Activated effector memory CD4-positive, alpha-beta T cell treated with Interleukin-2 at 50 U/mL for 16 hours (primary cell): ENCODE measurements at places on chromosomes 1 and 21.

GRCh38 chr1:225766967-225767633 lies 10.5 kb upstream of the SRP9 start:
- DNase-seq = no peak

GRCh38 chr1:50421768-50422674 lies 1.2 kb downstream of the DMRTA2 start:
- DNase-seq = no peak

DNA sequence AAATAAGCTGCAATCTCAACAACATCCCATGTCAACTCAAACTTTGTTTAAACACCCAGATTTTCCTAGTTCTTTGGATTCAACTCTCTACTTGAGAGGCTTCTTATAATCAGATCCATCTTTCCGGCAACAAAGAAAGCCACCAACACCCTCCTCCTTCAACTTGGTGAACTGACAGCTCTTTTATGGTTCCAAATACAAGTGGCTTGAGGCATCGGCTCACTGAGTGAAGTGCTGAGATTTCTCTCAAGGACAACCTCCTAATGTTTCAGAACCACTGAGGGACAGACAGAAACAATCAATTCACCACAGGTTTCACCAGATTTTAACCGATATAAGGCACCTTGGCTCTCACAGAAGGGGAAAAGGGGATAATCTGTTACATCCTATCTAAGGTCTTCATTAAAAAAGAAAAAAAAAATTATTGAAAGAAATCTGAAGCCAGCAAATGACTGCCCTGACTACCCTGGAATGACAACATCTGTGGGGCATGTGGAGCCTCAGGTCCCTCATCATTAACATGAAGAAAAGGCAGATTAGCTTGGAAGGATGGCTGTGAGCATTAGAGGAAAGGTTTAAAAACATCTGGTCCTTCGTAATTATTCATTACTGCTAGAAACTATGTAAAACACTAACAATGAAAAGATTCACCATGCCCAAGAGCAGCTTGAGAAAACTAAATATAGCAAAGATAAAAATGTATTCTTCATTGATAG lies 50.9 kb downstream of the PTPN14 start:
- DNase-seq = no peak

DNA sequence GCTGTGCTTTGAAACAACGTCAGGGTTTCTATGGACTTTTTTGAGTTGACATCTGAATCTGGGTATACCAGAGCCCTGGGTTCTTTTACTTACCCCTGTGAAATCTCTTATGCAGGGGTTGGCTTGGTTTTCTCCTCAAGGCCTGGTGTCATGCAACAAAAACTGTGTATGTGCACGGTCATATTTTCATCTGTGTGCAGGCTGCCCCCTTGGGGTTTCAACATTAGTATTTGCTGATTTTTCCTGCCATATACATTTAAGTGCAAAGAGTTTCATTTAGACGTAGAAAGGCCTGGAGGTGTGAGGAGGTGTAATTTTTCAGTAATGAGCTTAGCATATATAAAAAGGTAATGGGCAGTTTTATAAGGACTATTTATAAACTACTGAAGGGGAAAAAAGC lies 22.0 kb upstream of the ZBTB18 start:
- DNase-seq = no peak

DNA sequence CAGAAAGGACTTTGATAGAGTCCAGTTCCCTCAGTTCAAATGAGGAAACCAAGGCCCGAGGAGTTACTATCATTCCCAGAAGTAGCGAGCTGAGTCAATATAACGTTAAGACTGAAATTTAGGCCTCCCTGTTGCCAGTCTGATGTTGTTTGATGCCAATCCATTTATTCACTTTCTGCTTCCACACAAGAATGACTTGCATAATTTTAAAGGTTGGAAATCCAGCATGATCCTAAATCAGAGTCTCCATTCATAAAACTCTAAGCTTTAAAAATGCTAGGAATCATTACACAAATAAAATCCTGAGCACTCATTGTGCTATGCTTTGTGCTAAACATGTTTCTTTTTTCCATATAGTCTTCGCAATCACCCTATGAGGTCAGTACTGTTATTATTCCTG lies 414.4 kb downstream of the PTBP2 start:
- DNase-seq = no peak

- no peak for DNase-seq
These were observed 157.5 kb upstream of the C1orf174 start for GRCh38 chr1:4057603-4058002.

- no peak for DNase-seq
These were observed 60.6 kb downstream of the SDCCAG8 start for GRCh38 chr1:243316366-243316989.

DNA sequence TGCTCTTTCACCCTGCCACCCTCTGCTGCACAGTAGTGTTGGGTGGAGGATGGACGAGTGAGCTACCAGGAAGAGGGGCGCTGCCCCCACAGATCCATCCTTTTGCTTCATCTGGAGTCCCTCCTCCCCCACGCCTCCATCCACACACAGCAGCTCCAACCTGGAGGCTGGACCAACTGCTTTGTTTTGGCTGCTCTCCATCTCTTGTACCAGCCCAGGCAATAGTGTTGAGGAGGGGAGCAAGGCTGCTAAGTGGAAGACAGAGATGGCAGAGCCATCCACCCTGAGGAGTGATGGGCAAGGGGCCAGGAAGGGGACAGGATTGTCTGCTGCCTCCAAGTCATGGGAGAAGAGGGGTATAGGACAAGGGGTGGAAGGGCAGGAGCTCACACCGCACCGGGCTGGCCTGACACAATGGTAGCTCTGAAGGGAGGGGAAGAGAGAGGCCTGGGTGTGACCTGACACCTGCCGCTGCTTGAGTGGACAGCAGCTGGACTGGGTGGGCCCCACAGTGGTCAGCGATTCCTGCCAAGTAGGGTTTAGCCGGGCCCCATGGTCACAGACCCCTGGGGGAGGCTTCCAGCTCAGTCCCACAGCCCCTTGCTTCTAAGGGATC lies 8.5 kb downstream of the CHRNB2 start:
- DNase-seq = no peak

- DNase-seq = no peak
These were observed 180.0 kb downstream of the SDCCAG8 start for GRCh38 chr1:243435836-243436235.

DNA sequence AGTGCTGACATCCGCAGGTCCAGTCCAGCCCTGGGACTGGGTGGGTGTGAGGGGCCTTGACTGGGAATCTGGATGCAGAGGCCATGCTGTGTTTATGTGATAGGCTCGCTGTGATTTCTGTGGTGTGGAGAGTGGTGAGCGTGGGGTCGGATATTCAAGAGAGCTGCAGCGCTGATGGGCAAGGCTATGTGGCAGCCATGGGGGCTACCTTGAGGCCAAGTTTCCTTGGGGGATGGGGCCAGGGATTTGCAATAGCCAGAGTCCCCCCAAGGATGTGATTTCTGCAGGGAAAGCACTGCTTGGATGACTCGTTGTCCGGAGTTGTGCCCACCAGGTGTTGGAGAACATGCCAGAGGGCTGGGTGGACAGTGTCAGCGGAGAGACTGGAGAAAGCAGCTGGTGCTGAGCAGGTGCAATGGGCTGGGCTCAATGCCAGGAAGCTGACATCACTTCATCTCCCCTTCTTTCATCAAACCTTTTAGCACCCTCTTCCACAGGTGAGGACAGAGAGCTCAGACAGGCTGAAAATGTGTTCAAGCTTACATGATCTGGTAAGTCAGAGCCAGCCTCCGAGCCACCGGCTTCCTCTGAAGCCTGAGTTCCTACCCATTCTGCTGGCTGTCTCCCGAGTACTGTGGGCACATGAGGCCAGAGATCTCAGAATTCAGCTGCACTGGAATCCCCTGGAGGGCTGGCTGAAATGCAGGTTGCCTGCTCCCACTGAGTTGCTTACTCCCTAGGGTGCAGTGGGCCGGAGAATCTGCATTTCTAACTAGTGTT lies 132.9 kb downstream of the RHOU start:
- DNase-seq = no peak

GRCh38 chr1:112507921-112508277 lies 866 bp upstream of the WNT2B start:
- DNase-seq = peak; percentile 7

DNA sequence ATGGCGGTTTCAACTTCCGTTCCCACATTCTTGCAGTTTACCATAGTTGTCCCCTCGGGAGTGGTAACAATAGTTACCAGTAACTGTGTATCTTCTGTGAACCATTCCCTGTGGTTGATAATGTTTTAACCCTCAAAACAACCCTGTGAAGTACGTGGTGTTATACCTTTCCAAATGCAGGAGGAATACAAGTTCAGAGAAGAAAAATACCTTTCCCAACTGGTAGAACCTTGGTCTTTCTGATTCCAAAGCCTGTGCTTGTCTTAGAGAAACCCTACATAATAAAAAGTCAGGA lies 789 bp downstream of the BTF3L4 start:
- no peak for DNase-seq

DNA sequence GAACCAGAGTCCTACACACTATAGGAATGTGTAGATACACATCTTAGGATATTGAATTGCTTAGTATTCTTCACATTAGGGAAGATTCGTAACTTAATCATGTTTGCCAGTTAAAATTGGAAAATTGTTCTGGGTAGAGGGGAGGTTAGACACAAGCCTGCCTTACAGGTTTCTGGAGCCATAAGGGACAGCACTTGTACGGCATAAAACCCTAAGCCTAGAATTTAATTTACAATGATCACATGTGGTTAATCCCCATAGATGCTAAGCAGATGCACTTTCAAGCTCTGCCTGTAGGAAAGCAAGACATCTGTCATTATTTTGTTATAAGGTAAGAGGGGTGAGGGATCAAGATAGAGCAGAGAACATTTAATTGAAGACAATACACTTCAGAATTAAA lies 820.7 kb downstream of the NCAM2 start:
- no peak for DNase-seq

DNA sequence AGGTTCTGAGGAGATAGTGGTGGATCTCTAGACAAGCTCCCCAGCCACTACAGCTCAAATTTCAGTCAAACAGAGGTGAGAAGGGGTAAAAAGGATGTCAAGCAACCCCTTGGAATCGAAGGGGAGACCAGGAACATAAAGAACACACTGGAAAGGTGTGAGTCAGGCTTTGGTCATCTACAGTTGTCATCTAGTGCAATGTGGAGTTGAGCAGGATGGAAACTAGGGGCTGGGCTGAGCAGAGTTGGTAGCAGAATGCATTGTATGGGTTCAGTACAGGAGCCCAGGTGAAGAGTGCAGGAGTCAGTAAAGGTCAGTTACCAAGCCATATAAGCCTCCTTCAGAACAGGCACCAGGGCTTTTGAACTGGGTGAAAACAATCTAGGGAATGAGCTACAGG lies 52.7 kb upstream of the VAV3 start:
- no peak for DNase-seq
